ENCODE measurements at places on chromosomes 4 and X.

DNA sequence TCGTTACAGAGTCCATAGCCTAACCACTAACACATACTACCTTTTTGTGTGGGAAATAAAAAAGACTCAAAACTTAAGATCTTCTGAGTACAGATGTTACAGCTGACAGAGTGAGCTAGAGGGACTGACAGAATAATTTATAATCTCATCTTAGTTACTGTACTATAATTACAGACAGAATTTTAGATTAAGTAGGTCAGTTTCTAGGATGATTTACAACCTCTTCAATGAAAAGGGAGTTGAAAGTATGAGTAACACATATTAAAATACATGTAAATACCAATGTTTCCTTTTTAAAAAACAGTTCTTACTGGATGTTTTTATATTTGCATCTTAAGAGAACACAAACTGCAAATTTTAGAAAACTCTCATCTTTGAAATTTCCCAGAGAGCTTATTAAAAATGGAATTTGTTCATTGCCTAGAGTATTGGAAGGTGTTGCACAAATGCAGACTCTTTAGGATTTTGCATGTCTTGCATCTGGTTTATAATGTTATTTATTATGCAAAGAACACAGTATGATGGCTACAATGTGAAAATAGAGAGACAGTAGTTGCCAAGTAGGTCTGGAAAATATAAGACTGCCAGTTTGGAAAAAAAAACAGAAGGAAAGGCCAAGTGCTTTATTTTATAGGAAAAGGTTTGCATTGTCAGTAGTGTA, 24.2 kb upstream of the CCNG2 start:
- DNase-seq: no peak

- no peak for DNase-seq
These were observed 419.4 kb downstream of the C4orf33 start for GRCh38 chr4:129515356-129515755.

GRCh38 chr4:48909697-48910096, 3.1 kb upstream of the OCIAD2 start:
- DNase-seq: no peak

GRCh38 chrX:32514986-32515385, 696.4 kb downstream of the DMD start:
- DNase-seq: no peak

DNA sequence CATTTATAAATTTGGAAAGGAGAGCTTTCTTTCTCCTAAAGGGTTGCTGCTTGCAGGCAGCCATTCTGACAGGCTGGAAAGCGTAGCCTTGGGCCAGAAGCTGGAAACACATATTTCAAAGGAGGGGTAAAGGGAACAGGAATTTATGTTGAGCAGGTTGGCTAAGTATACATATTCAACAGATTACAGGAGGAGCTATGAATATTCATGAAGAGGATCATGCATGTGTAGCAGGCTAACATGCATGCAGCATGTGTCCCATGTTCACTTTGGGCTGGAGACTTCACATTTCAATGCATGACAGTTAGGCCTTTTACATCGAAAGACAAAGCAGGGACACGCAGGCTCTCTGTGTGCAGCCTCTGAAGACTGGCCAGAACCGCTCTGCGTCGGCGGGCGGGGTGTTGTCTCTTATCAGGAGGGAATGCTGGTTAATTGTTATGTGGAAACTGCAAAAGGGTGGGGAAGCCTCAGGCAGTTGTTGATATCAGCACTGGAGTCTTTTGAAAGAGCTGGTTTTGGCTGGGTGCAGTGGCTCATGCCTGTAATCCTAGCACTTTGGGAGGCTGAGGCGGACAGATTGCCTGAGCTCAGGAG, 31.5 kb downstream of the CASP3 start:
- DNase-seq: no peak

- DNase-seq: no peak
These were observed 506.9 kb upstream of the PCDH10 start for GRCh38 chr4:132642016-132642817.

GRCh38 chrX:101347859-101348451, 587 bp downstream of the TIMM8A start:
- no peak for DNase-seq

DNA sequence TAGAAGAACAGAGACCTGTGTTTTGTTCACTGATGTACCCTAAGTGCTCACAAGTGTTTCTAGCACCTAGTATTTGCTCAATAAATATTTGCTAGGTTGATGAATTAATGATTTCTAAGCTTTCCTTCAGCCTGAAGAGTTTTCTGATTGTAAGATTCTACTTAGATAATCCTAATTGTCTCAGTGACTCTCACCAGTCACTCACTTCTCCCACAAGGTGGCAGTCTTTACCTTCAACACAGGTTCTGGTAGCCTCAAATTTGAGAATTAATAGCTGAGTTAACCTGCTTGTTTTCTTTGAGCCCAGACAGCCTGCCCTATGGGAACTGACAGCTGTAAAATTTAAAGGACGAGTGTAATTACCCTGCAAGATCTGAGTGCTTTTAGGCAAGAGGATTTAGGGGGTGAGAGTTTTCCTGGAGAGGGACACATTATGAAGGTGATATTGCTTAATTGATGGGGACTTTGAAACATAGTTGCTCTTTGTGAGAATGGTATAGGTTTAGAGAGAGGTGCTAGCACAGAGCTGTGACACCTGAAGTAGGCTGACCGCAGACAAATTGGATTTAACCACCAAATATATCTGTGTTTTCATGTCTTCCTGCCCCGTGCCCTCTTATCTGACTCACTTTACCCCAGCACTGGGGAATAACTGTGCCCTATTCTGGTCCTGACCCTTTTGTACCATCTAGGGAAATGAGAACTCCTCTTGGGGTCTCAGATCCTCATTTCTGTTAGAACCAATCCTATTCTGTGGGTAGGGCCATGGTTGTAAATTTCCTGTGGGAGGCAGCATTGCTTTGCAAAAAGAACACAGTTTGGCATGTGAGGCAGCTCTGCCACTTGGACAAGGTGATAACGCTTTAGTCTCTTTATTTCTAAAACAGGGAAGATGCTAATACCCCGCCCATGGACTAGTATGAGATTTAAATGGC, 27.7 kb downstream of the CD38 start:
- peak; percentile 5 for DNase-seq

DNA sequence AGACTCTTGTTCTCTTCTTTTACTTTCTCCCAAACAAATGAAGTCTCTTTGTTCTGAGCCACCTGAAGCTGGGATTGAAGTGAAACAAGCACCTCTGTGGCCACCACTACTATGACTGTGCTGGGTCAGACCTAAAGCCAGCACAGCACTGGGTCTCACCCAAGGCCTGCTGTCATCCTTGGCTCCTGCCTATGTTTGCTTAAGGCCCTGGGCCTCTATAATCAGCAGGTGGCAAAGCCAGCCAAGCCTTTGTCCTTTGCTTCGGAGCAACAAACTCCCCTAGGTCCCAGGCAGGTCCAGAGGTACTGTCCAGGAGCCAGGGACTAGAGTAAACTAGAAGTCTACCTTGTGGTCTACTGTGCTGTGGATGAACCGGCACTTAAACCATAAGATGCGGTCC, 220.6 kb upstream of the ARSJ start:
- DNase-seq: no peak

GRCh38 chr4:73701116-73701515, 39.3 kb upstream of the CXCL8 start:
- DNase-seq: no peak

- DNase-seq: no peak
These were observed 12.1 kb upstream of the CC2D2A start for GRCh38 chr4:15457406-15458201.

DNA sequence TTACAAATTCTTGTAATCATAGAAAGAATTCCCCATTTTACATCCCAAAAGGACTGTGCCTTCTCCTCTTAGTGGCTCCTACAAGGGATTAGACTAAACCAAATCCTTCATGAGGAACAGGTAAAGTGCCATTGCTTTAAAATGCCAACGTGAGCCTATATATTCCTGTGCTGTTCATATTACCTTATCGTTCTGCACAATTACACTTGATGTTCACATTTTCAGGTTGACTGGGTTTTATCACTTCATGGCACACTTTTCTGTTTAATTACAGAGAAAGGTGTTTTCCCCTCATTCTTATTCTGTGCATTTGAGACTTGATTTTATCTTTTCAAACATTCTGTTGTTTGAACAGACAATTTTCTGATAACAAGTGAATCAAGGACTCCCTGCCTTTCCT, 645.6 kb upstream of the FTHL17 start:
- no peak for DNase-seq

- no peak for DNase-seq
These were observed 210.9 kb downstream of the RTL9 start for GRCh38 chrX:110569506-110569905.

- DNase-seq: no peak
These were observed 103.2 kb downstream of the KLHL8 start for GRCh38 chr4:87117051-87117731.

DNA sequence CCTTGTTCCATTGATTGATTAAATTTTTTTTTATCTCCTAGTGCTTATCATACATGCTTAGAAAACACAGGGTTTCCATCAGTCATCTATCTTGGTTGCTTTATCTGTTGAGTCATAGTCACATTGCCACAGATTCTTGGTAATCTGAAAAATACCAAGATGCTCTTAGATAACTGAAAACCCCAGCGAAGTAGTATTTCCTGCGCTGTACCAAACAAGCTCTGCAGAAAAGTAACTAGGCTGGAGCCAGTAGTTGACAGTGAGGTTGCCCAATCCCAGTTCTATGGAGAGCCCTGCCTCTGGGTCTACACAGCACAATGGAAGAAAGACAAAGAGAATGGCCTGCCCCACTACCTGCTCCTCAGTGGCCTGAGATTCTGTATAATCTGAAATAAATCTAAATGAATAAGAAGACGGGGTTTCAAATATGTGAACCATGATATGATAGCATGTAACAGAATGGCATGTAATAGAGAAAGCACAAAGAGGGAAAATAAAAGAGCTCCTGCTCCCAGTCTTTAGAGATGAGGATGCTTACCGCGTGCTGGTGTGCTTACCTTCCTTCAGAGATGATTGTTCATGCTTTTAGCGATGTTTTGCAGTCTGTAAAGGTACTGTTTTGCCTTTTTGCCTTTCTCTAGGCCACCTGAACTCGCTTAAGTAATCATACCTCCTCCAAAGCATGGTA, 55.3 kb upstream of the RAPGEF2 start:
- DNase-seq: no peak

DNA sequence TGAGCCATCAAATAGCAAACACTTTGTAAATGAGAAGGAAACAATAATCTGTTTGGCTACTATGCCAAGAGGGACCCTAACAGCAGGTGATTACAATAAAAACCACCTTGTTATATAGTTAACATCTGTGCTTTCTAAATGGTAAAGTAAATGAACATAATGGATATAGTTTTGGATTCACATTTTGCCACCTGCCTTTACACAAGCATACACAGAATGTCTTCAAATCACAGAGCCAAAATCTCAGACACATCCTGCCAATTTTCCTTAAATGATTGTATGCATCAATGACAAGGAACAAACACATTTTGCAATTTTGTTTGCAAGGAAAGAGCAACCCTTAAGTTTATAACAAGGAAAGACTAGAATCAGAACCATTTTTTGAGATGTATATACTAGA, 334.2 kb downstream of the FSTL5 start:
- DNase-seq: no peak

GRCh38 chrX:19867411-19867732, 20.0 kb downstream of the SH3KBP1 start:
- no peak for DNase-seq

DNA sequence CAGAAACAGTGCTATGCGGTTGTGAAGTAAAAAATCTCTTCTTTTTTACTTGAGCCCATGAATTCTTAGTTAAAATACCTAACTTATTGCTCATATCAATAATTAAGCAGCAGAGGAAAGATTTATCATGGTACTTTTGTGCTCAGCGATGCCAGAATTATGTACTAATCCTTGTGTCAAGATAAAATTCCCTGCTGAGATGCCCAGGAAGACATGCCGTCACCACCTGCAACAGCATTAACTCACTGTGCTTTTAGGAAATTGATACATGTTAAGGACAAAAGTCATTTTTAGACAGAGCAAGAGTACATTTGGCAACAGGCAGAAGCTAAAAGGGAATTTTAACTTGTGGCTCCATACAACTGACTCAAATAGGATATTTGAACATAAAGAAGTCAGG, 138.9 kb downstream of the NPNT start:
- no peak for DNase-seq
